ENCODE measurements at places on chromosomes 4 and X.

GRCh38 chr4:100746141-100746739, 228.4 kb upstream of the EMCN start:
- no peaks in the 10 kb centered on the region for H3K36me3 ChIP-seq
- no peak for DNase-seq
- H3K27ac ChIP-seq, result no peak overlapping the region
- no peak overlapping the region for H3K4me3 ChIP-seq
- no peaks in the 10 kb centered on the region for H3K27me3 ChIP-seq
- H3K4me1 ChIP-seq, result no peaks in the 10 kb centered on the region

DNA sequence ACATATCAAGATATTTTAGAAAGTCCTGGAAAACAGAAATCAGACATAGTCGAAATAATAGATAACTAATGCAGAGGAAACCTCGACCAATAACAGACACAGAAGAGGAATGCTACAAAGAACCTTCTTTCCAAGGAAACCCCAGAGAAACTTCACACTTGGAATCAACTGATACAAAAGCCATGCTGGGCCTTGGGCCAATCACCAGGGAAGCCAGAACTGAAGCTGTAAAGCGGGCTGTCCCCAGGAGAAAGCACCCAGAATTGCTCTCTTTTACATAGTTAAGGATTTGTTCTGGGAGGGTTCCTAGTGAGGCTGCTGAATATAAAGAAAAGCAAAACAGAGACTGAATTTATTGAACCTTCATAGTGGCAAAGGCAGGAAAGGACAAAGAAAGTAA, 100.5 kb downstream of the PRDM5 start:
- H3K27ac ChIP-seq, result no peak overlapping the region
- H3K27me3 ChIP-seq, result no peaks in the 10 kb centered on the region
- no peaks in the 10 kb centered on the region for H3K4me1 ChIP-seq

DNA sequence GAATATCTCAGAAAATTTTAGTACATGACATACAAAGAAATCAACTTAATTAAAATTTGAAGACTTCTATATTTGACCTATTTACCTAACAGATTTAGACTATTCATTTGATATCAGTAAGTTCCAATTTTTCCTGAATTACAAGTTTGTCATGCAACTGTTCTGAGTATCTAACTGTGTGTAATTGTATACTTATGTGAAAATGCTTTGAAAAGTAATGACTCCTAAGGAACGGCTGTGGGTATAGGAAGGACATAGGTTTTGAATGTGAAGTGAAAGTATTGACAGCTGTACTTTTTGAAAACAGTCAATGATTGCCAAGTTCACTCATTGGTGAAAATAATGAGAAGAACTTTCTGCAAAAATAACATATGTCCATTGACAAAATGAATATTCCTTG, 2.9 kb downstream of the GRIA2 start:
- H3K4me3 ChIP-seq, result no peak overlapping the region
- no peaks in the 10 kb centered on the region for H3K27me3 ChIP-seq
- no peak for DNase-seq
- H3K36me3 ChIP-seq, result no peaks in the 10 kb centered on the region

- H3K4me1 ChIP-seq, result no peaks in the 10 kb centered on the region
- H3K36me3 ChIP-seq, result no peaks in the 10 kb centered on the region
- no peak overlapping the region for H3K27ac ChIP-seq
- H3K27me3 ChIP-seq, result no peaks in the 10 kb centered on the region
- H3K4me3 ChIP-seq, result no peak overlapping the region
- DNase-seq, result no peak
Observed at GRCh38 chr4:32258986-32259385, 1538.8 kb downstream of the PCDH7 start.

DNA sequence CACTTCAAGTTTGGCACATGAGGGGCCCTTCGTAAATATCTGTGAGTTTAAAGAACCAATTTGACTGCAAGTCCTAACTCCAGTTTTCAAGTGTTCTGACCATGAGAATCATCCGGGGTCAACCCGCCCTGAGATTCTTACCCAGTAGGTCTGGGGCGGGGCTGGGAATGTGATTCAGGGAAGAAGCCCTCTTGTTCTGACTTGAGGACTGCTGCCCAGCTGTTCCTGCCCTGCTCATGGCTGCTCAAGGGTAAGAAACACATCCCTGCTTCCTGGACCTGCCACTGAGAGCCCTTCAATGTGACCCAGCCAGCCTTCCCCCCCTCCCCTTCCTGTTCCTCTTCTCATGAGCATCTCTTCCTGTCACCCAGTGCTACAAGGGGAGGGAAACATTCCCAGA, 92.7 kb upstream of the PGRMC2 start:
- no peak overlapping the region for H3K27ac ChIP-seq
- H3K4me1 ChIP-seq, result no peaks in the 10 kb centered on the region
- no peak overlapping the region for H3K4me3 ChIP-seq
- no peaks in the 10 kb centered on the region for H3K27me3 ChIP-seq
- DNase-seq, result no peak
- H3K36me3 ChIP-seq, result no peaks in the 10 kb centered on the region

- no peaks in the 10 kb centered on the region for H3K36me3 ChIP-seq
- DNase-seq, result no peak
- peaks cover 16% of the 10 kb centered on the region for H3K4me1 ChIP-seq
- H3K27me3 ChIP-seq, result no peaks in the 10 kb centered on the region
Observed at GRCh38 chr4:7780751-7781348, 158.8 kb downstream of the AFAP1 start.

DNA sequence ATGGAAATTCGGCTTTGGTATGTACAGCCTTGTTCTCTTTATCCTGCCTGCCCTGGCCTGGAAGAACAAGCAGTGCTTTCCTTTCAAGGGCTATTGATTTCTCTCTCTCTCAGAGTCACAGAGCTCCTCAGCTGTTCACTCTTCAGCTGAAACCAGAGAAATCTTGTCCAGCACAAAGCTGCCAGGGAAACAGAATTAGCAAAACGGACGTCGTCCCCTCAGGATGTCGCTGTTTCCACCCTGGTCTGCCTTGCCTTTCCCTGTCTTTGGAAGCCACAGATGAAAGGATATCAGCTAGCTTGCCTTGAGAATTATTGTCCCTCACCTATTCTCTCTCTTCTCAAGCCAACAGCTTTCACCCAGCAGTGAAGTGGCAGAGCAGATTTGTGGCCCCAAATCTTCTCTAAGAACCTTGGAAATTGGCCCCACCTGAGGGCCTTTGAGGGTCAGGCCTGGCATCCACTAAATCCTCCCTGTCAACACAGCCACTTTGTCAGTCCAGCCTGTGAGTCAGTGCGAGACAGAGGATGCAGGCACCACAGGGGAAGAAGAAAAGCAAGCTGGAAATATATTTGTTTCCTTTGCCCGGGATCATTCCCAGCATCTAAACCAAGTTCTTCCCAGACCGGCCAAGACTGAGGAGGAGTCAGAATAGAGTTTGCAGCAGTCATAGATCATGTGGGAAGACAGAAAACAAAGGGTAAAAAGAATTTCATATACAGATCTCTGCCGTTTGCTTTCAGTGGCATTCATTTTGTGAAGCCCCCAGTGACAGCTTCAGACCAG, 63.8 kb upstream of the MTM1 start:
- no peak overlapping the region for H3K4me3 ChIP-seq
- DNase-seq, result no peak
- H3K4me1 ChIP-seq, result no peaks in the 10 kb centered on the region
- H3K27me3 ChIP-seq, result no peaks in the 10 kb centered on the region
- no peak overlapping the region for H3K27ac ChIP-seq

DNA sequence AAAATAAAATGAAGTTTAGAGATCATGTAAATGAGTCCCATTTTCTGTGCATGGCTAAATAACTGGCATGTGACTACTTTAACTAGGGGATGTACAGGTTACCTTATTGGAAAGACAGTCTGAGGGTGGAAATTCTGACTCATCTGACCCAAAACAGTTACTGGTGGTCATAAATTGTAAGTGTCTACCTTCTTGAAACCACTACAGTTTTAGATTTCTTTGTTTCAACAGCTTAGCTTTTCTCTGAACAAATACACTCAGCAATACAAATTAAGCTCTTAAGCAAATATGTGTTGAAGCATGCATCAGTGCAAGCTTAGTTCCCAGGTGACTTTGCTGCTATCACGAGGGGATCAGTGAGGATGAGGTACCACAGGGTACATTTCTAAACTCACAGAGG, 60.7 kb upstream of the PGM2 start:
- H3K4me1 ChIP-seq, result no peaks in the 10 kb centered on the region
- no peak overlapping the region for H3K4me3 ChIP-seq
- DNase-seq, result no peak
- no peaks in the 10 kb centered on the region for H3K27me3 ChIP-seq
- H3K27ac ChIP-seq, result no peak overlapping the region
- H3K36me3 ChIP-seq, result no peaks in the 10 kb centered on the region

- DNase-seq, result no peak
- no peaks in the 10 kb centered on the region for H3K36me3 ChIP-seq
- no peaks in the 10 kb centered on the region for H3K4me1 ChIP-seq
- no peaks in the 10 kb centered on the region for H3K27me3 ChIP-seq
- no peak overlapping the region for H3K27ac ChIP-seq
Observed at GRCh38 chr4:155497306-155497705, 120.5 kb upstream of the MAP9 start.

GRCh38 chr4:160180211-160180610, 1077.3 kb downstream of the RAPGEF2 start:
- H3K4me1 ChIP-seq, result no peaks in the 10 kb centered on the region
- H3K4me3 ChIP-seq, result no peak overlapping the region
- no peak for DNase-seq

DNA sequence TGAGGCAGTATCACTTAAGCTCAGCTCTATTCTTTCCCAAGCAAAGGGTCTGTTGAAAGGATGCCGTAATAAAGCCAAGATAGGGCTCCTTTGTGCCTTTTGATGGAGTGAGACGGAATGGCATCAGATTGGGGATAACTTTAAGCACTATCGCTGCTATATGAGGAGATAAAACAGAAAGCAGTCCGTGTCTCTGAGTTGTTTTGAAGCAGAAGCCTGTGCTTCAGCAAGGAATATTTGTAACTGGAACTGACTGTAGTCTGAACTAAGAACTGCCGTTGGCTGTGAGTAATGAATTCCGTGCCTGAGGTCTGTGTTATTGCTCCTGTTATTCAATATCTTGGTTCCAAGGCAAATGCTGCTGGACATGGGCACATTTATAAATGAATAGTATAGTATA, 297.4 kb downstream of the ANKRD50 start:
- no peak overlapping the region for H3K27ac ChIP-seq
- DNase-seq, result no peak
- no peak overlapping the region for H3K4me3 ChIP-seq
- H3K4me1 ChIP-seq, result no peaks in the 10 kb centered on the region
- no peaks in the 10 kb centered on the region for H3K27me3 ChIP-seq

DNA sequence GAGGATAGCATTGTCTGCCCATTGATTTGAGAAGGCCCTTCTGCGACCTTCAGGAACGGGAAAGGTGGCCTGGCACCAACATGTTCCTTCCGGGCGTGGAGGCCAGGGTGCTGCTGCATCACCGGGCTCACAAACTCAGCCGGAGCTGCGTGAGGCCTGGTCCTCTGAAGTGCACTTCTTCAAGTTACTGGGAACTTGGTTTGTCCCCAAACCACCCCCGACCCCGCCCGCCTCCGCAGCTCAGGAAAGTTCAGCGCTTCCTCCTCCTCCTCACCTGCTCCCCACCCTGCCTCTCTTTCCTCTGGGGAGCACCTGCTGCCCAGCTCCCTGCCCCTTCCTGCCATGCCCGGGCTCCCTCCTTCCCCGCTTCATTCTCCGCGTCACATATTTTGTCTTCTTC, 116.0 kb upstream of the LRPAP1 start:
- no peaks in the 10 kb centered on the region for H3K4me1 ChIP-seq
- no peak overlapping the region for H3K27ac ChIP-seq
- DNase-seq, result no peak
- no peaks in the 10 kb centered on the region for H3K27me3 ChIP-seq
- H3K36me3 ChIP-seq, result no peaks in the 10 kb centered on the region

- no peaks in the 10 kb centered on the region for H3K4me1 ChIP-seq
- no peaks in the 10 kb centered on the region for H3K36me3 ChIP-seq
- no peak overlapping the region for H3K4me3 ChIP-seq
- H3K27me3 ChIP-seq, result no peaks in the 10 kb centered on the region
Observed at GRCh38 chr4:128524311-128524710, 236.7 kb upstream of the PGRMC2 start.

Measured in CD8-positive, alpha-beta memory T cell (primary cell).